NCI-H446 (cell line): ENCODE measurements at places on chromosomes 1 and 21.

DNA sequence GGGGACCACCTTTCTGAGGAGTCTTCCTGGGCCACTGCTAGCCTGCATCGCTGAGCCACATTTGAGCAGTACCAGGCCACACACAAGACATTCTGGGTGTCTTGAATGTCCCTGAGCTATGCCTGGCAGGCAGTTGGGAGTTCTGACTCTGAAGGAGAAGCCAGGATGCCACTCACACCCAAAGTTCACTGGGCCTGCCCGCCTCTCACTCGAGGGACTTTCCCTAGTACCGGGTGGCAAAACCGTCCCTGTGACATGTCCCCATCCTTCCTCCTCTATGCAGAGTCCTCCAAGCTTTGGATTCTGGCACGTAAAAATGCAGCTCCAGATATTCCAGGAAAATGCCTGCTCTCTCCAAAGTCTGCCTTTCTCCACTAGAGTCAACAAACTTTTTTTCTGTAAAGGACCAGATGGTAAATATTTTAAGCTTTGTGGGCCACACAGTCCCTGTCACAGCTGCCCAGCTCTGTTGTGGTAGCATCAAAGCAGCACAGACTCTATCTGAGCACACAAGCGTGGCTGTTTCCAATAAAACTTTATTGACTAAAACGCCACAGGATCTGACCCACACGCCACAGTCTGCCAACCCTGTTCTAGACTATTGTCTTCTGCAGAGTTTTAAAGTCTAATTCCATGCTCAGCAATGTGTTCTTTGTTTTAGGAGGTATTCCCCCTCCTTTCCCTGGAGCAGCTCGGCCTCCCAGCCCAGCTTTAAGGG lies 19.2 kb upstream of the GUCA2B start:
- no peak for DNase-seq

DNA sequence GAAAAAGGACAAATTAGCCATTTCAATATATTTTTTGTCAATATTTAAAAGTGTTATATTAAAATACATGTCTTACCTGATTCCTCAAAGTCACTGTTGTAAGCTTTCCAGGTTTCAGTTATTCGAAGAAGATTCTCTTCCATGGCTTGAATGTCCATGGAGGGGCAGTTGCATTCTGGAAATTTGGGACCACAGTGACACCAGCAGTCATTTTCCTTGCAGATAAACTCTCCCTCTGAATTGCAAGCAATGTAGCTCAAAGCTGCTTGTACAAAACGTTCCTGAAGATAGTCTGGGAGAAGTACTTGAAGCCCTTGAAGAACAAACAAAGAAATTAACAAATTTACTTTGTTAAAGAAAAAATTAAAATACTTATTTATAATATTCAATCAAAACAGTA lies 251.7 kb downstream of the BRINP3 start:
- no peak for DNase-seq

- no peak for DNase-seq
These were observed 4.5 kb upstream of the CD101 start for GRCh38 chr1:116997066-116997465.

DNA sequence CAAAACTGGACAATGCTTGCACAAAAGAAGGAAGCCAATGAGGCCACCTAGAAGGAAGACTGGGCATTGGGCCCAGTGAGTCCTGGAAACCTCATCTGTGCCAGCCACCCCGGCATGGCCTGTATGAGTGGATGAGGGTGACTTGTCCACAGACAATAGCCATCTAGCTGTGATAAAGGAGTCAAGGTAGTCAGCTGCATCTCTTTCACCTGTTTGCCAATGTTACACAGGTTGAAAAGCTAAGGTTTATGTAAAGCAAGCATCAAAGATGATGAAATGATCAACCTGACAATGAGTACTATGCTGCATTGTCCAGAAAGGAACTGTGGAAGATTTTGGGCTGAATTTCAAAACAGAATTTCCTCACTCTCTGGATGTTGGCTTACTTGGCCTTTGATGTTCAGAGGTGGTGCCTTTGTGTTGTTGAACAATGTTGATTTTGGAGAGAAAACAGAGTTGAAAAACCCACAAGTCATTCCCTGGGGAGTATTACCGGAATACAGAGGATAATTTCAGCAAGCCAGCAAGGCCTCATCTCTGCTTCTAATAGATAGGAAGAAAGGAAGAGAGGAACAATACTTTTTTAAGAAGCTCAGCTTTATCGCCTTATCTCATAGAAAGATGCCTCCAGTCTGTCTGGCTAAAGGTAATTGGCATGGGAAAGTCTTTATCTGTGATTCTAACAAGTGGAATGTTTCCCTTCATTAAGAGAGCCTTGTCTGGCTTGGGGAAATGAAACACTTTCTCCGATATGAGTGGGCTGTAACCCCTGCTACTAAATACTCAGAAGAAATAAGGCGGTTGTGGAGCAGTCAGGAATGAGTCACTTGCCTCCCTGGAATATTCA lies 11.4 kb upstream of the SELE start:
- no peak for DNase-seq

- no peak for DNase-seq
These were observed 44.6 kb downstream of the WDR4 start for GRCh38 chr21:42834726-42835191.

- DNase-seq = no peak
These were observed 15.5 kb downstream of the LEPR start for GRCh38 chr1:65435987-65436386.

GRCh38 chr1:10823000-10823401 lies 26.6 kb upstream of the CASZ1 start:
- DNase-seq = peak; percentile 79
